ENCODE measurements at places on chromosomes 2 and 18.

DNA sequence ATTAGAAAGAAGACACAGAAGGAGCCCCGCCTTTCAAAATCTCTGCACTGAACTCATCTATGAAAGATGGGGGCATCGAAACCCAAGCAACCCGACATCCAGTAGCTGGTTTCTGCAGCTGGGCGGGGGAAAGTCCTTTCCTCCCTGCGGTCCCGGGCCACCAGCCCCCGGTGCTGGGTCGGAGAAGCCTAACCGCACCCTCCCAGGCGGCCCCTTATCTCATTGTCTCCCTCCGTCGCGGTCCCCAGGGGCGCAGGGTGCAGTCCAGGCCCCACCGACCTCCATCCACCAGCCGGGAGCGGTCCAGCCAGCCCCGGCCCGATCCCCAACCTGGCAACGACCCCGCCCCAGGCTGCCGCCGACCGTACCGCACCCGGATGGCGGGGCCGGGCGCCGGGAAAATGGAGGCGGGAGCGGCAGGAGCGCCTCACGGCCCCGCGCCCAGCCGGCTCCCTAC is 452 bp downstream of the RAPH1 start:
- DNase-seq: no peak

- no peak for DNase-seq
Measured at GRCh38 chr18:75859533-75859932, 432.0 kb upstream of the SMIM21 start.

DNA sequence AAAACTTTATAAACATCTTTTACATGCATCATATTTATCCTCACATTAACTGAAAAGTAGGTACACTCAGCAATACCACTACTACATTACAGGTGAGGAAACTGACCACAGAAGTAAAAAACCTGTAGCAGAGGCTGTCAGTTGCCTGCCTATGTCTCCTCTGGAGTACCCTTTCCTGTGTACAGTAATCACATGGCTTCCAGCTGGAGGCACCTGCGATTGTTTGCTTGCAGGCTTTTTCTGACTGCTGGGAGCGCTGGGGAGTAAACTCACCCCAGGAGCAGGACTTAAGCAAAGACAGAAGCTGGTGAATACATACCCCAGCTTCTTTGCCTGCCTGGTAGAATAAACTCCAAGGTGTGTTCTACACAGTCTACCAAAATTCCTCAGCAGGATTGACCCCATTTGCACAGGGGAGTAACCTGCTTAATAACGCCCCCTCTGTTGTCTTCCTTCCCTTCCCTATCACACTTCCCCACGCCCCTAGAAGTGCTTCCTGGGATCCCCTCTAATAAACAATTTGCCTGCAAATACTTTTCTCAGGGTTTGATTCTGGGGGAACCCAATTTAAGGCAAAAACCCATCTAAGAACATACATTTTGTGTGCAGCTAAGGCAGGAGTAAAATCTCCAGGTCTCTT is 138.9 kb downstream of the PTH2R start:
- DNase-seq: no peak

DNA sequence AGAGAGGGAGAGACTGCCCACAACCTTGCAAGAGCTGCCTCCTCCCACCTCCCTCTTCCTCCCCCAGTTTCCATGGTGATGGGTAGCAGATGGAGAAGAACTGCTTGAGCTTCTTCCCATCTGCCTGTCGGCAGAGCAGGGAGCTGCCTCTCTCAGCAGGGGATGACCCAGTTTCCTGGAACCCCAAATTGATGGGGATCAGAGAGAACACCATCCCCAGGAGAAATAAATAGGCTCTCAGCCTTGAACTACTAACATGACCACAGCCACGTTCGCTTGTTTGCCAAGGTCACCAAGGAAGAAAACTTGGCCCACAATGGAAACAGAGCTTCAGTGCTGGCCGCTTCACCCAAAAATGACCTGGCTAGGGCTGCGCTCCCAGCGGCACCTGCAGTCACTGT is 82.2 kb downstream of the ADD2 start:
- DNase-seq: no peak

DNA sequence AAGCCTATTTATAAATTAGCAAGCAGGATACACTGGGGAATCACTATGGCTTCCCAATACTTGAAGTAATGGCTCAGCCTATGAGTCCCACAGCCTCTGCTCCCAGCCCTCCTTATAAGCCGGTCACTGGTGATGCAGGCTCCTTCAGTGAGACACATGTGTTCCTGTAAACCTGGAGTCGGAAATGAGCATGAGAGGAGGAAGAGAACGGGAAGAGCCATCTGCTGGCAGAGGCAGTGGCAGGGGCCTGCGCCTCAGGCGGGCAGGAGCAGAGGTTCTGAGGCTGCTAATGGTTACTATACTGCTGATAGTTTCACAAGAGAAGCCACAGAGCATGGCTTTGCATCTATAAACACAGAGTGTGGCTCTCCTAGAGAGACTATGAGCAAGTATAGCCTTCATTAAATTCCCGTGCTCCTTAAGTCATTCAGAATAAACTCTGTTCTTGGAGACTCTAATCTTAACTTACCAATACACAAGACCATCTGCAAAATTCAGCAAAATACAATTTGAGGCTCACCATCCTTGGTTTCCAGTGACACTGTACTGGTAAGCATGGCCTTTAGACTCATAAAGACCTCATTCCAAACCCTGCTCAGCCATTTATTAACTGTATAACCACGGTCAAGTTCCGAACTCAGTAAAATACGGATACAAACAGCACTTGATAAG is 63.3 kb downstream of the FBXO15 start:
- no peak for DNase-seq
